ENCODE measurements at places on chromosomes 11 and 22.

DNA sequence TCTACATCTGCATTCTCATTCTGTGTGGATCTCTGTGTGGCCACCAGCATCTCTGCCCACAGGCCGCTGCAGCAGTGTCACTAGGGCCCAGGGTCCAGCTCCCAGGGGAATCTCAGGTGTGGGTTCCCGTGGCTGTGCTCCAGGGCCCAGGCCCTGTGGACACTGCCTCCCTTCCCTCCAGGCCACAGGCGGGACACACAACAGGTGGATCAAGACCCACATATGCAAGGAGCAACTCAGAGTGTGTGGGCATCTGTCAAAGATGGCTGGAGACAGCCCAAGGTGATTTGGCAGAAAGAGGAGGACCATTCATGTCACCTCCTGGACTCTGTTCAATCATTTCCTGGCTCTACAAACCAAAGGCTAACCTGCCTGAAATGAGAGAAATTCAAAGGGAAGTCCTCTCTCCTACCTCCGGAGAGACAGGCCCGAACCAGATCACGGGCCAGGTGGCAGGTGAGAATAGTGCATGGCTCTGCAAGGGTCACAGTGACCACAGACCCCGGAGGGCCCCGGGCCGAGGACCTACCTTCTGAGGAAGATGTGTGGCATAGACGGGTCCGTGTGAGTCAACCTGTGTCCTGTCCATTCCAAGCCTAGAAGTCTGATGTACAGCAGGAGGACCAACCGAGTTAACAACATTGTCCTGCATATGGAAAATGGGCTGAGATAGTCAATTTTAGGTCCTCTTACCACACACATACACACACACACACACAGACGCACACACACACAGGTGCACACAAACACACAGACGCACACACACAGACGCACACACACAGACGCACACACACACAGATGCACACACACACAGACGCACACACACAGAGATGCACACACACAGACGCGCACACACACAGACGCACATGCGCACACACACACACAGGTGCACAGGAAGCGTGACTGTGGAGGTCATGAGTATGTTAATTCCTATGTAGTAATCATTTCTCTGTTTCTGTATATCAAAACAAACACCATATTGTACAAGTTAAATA, 1068.5 kb downstream of the BRD1 start:
- DNase-seq: no peak

- no peak for DNase-seq
These were observed 76.2 kb downstream of the ARHGAP32 start for GRCh38 chr11:129115652-129116586.

DNA sequence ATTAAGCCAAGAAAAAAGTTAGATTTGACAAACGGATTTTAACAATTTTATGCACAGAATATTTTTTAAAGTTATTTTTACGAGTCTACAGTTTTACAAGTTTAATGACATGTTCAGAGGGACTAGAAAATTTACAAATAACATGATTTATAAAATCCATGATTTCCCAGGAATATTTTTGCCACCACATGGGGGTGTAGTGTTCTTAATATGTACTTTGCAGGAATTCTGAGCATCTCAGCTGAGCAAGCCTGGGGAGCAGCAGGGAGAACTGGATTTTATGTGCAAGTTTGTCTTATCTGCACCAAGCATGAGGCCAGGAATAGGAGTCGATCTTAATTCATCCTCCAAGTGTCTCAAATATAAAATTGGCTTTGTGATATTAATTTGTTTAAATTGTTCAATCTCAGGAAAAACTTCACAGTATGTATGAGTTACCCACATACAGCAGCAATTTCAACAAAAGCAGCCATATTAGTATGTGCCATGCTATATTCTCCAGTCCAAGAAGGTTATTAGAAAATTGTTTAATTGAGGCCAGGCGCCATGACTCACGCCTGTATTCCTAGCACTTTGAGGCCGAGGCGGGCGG, 826.3 kb downstream of the DLG2 start:
- no peak for DNase-seq

- no peak for DNase-seq
These were observed 84.6 kb downstream of the ETS1 start for GRCh38 chr11:128502726-128503125.

- DNase-seq: no peak
These were observed 118.7 kb downstream of the PGR start for GRCh38 chr11:101010899-101011298.

- DNase-seq: no peak
These were observed 1.6 kb upstream of the OMP start for GRCh38 chr11:77101043-77101537.

DNA sequence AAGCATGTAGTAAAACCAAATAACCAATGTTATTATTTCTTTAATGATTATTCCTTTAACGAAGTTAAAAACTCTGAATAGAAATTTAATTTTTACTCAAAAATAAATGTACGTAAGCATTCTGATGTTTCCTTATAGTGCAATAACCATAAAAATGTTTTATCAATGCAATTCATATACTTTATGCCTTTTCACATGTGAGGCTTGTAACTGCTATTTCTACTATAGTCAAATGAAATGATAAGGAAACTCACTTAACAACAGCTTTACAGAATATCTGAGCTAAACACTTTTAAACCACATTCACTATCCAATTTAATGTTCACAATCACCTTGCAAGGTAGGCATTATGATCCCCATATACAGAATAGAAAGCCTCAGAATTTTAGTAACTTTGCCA, 17.4 kb downstream of the BTBD10 start:
- DNase-seq: no peak

GRCh38 chr11:35282221-35282882, 137.0 kb downstream of the SLC1A2 start:
- DNase-seq: no peak

- DNase-seq: no peak
These were observed 36.7 kb downstream of the MUC5B start for GRCh38 chr11:1259561-1259960.

- no peak for DNase-seq
These were observed 14.3 kb upstream of the TCF20 start for GRCh38 chr22:42284643-42285181.

- no peak for DNase-seq
These were observed 28.1 kb downstream of the CAPN1 start for GRCh38 chr11:65209711-65210360.

DNA sequence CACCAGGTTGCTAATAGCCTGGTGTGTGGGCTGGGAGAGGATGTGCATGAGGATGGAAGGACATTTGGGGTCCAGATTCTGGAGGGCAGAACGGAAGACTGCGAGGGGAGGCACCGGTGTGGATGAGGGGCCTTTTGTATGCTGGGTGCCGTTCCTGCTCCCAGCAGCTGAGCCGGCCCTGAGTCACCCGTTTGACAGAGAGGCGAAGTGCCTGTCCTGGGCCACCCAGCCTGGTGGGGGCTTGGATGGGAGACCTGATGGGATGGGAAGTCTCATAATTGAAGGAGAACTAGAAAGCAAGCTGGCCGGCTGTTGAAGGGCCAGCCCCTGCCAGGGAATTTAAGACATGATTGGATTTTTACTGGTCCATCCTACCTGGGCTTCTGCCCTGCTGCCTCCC, 10.8 kb downstream of the CACNA1I start:
- no peak for DNase-seq

DNA sequence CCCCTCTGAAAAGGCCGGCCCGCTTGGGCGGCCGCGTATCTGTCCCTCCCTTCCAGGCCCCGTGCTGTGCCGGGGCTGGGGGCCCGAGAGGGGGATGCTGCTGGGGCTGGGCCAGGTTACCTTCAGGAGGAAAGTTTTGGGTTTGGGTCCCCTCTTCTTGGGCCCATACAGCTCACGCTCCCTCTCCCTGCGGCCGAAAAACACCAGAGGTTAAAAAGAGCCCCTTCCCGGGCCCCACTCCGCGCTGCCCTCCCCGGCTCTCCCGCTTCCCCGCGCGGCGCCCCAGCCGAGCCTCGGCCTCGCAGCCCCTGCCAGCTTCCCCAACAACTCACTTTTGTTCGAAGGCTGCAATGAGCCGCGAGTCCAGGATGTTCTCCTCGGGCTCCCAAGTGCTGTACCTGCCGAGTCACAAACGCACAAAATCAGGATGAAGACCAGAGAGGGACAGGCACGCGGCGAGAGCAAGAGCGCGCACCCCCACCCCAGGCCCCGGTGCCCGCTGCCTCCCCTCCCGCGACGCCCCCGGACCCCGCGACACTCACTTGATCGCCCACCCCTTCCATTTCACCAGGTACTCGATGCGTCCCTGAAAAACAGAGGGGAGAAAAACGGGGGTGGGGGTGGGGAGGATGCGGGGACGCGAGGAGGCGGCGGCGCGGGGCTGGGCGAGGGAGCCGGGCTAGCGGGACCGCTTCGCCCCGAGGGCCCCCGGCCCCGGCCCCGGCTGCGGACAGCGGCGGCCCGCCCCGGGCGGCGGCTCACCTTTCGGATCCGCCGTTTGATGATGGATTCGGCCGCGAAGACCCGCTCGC, 450 bp downstream of the CBX6 start:
- no peak for DNase-seq

DNA sequence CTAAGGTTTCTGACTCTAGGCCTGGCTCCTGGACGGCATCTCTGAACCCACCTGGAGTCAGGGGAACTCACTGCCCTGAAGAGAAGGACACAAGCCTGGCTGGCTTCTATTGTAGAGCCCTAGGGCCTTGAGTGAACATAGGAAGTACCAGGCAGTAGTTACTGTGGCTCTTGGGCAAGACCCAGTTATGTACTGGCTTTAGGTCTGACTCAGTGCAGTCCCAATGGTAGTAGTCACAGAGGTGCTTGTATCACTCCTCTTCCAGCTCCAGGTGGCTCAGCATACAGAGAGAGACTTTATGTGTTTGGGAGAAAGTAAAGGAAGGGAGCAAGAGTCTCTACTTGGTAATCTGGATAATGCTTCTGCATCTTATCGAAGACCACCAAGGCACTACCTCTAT, 13.9 kb upstream of the PAK1 start:
- no peak for DNase-seq

DNA sequence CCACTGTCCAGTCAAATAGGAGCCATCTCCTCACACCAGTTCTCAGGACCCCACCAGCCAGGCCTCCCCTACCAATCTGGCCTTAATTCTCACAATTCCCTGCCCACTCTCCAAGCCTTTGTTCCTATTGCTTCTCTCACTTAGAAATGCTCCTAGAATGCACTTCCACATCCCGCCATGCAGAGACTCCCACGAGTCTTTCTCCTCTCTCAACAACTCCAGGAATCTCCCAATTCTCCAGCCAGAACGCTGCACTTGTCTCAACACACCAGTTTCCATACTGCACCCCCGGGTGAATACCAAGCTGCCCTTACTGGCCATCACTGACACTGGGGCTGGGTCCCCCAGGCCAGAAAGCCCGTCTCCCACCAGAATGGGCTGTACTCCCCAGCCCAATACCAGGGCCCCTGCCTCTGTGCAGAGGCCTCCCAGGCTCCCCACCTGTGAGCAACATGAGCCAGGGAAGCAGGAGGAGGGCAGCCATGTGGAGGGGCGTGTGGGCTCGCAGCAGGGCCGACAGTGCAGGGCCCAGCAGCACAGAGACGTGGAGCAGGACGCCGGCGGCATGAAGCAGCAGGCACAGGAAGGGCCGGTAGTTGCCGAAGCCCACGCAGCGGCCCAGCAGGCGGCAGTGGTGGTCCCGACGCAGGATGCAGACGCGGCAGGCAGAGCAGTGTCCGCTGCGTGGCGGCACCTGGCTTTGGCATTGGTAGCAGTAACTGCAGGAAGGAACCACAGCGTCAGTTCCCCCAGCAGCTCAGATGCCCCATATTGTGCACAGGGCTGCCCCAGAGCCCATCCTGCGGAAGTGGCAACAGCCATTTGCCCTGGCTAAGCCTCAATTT, 2.4 kb downstream of the ZDHHC24 start:
- DNase-seq: peak; percentile 85

- no peak for DNase-seq
These were observed 2357.2 kb downstream of the LRRC4C start for GRCh38 chr11:39102236-39102635.

DNA sequence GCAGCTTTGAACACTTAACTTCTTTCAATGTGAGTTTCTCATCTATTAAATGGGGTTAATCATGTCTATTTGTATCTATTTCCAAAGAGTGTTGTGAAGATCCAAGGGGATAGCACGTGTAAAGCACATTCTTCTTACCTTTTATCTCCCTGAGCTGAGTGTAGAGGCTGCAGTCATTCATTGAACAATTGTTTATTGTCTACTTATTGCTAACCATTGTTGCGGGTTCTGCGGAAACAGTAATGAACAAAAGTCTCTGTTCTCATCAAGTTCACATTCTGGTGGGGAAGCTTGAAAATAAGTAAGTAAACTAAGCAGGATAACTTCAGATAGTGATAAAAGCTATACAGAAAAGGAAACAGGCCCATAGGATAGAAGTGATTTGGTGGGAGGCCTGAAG, 27.4 kb upstream of the PLET1 start:
- DNase-seq: no peak

DNA sequence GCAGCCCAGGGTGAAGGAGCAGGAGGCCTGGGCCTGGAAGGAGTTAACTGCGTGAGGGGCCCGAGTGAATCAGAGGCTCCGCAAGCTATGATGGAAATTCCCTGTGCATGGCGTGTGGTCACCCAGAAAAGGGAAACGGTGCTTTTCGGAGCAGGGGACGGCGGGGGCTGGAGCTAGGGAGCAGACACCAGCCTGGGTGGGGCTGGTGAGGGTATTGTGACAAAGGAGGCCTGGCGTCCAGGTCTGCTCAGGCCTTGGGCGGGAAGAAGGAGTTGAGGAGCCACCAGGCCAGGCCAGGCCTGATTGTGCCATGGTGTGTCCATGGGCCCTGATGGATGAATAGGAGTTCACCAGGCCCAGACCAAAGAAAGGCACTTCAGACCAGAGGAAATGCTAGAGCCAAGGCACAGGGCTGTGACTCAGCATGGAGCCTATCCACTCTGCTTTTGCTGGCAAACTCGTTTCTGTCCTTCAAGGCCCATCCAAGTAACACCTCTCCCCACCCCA, 12.8 kb upstream of the SPI1 start:
- no peak for DNase-seq

- no peak for DNase-seq
These were observed 33.2 kb downstream of the CALCA start for GRCh38 chr11:14938936-14939335.

DNA sequence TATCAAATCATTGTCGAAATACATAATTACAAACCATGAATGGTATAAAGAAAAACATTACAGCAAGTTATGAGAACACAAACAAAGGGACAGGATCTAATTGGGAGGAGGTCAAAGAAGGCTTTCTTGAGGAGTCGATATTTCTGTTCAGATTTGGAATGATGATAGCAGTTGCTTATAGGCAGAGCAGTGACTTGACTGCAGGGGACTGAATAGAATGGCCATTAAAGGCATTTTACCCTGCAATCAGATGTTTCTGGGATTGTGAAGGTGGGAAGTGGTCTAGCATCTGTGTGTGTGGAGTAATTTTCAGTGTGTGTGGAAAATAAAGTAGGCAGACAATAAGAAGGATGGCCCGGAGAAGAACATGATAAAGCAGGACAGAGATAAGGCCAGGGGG, 41.0 kb downstream of the BLID start:
- no peak for DNase-seq

- peak; percentile 71 for DNase-seq
These were observed 16.1 kb downstream of the TSKU start for GRCh38 chr11:76799066-76799804.

All from GM06990 (cell line).